ENCODE measurements at places on chromosomes 1 and 21. TPM values are rescaled to one million over a fixed set of nuclear protein-coding genes. Genes with fewer than 3 reads are reported as not detected.

Gene TTLL7
- total RNA-seq, result 15.9 TPM

Gene MCOLN3
- total RNA-seq, result 0.29 TPM

Gene CD247
- total RNA-seq, result not detected

Gene C4BPA
- total RNA-seq, result not detected

Gene NBPF26
- total RNA-seq, result 13.7 TPM

Gene MIXL1
- not detected for total RNA-seq

Gene CHIA
- not detected for total RNA-seq

Gene TSPAN2
- total RNA-seq, result not detected

Gene USH2A
- total RNA-seq, result under 0.01 TPM

All from placental pericyte (primary cell).